ENCODE measurements at places on chromosomes 4 and X.

DNA sequence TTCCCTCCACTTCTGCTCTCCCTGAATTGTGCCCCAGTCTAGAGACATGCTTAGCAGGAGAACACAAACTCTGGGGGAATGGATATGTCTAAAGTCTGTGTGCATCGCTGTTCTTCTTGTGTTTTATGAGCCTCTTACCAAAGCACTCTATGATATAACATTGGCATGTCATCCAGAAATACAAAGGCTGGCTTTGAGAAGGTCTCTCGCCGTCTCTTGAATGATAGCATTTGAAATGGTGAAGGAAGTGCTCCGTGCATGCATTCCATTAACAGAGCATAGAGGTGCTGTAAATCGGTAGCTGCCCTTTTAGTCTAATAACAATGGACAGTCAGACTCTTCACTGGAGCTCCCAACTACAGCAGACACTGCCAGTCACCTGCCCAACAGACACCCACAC, 7.1 kb upstream of the FAM149A start:
- no peak for DNase-seq

- DNase-seq: no peak
Measured at GRCh38 chr4:31877429-31877828, 1157.3 kb downstream of the PCDH7 start.

- no peak for DNase-seq
Measured at GRCh38 chr4:147760695-147761094, 28.8 kb downstream of the ARHGAP10 start.

DNA sequence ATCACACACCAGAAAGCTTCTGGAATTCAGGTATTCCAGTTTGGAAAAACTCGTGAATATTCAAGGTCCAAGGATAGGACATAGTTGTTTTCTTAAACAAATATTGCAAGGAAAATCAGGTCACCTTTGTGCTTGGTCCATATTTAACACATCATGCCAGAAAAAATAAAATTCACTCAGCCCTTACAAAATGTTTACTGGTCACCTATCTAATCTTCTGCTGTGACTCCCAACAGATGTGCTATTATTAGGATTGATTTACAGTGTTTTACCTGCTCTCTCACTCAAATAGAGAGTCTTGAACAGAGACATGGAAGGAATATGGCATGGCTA, 9.5 kb downstream of the CSN3 start:
- no peak for DNase-seq

DNA sequence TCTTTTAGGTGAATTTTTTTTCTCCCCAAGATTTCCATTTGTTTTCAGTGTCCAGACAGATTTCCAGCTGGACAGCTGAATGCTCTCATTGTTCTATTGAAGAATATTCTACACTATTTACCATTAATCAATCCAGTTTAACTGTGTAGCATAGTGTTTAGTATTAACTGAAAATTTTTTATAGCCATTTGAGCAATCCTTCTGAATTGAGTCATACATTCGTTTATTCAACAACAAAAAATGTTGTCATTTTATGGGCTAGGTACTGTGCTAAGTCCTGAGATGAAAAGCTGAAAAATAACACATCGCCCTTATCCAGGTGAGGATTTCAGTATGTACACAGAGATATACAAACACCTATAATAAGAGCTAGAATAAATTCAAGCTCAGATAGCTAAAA, 223.3 kb downstream of the COL25A1 start:
- no peak for DNase-seq

- no peak for DNase-seq
Measured at GRCh38 chrX:9912351-9913145, 54.6 kb upstream of the CLDN34 start.

GRCh38 chr4:42458657-42459056, 61.4 kb downstream of the SHISA3 start:
- no peak for DNase-seq

DNA sequence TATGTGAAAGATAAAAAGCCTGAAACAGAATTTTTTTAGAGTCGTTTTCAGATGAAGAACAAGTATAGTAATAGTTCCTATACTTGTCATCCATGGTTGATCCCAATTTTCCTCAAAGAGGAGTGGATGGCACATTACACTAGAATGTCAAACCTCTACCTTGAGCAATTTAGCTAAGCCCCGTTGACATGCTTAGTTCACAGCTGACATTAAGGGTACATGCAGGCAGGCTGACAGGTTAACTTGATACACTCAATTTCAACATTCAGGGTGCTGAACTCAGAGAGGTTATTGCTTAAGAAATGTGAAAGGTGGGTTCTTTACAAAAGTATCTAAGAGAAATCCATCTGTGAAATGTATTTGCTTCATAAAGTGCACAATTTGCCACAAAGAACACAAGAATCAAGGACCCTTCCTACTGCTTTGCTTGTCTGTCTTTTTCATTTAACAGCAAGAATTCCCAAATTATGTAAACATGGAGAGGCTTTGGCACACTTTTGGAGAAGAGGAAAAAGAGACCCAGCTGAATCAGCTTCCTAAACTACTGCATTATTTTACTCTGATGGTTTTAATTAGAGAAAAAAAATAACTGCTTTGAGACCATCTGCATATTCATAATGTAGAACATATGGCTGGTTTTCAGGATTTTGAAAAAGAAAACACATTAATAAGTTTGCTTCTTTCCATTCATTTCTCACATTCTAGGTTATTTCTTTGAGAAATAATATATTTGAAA, 122.5 kb upstream of the DDIT4L start:
- no peak for DNase-seq

GRCh38 chr4:53196882-53197771, 168.7 kb downstream of the SCFD2 start:
- peak; percentile 5 for DNase-seq

- no peak for DNase-seq
Measured at GRCh38 chrX:100424012-100424411, 13.9 kb upstream of the PCDH19 start.
